Smooth muscle cell of bladder (primary cell): ENCODE measurements at places on chromosomes 1 and 21. TPM values are rescaled to one million over a fixed set of nuclear protein-coding genes. Genes with fewer than 3 reads are reported as not detected.

PIK3R3 gene
- 0.83 and 2.1 TPM in 2 replicates for total RNA-seq

ARHGEF10L gene
- total RNA-seq: 11.1 and 15.1 TPM in 2 replicates

ESRRG gene
- 0.09 TPM in 1 of 2 replicates, not detected in the other for total RNA-seq

RER1 gene
- 79.4 and 102 TPM in 2 replicates for total RNA-seq

IVL gene
- total RNA-seq: not detected in 2 replicates

CRP gene
- not detected in 2 replicates for total RNA-seq

PKP1 gene
- under 0.01 TPM in 2 replicates for total RNA-seq

CD101 gene
- 0.09 and 0.14 TPM in 2 replicates for total RNA-seq

IGSF21 gene
- not detected in 2 replicates for total RNA-seq

ELAPOR1 gene
- 0.57 and 0.74 TPM in 2 replicates for total RNA-seq

LBR gene
- 16.5 and 19.1 TPM in 2 replicates for total RNA-seq

ARMH1 gene
- total RNA-seq: 0.71 and 0.83 TPM in 2 replicates

OLIG2 gene
- not detected in 2 replicates for total RNA-seq
